Smooth muscle cell of bladder (primary cell): ENCODE measurements at places on chromosomes 4 and X. TPM values are rescaled to one million over a fixed set of nuclear protein-coding genes. Genes with fewer than 3 reads are reported as not detected.

SHISA3 gene
- total RNA-seq: 0.28 and 0.65 TPM in 2 replicates

SOX3 gene
- total RNA-seq: not detected in 2 replicates

ANKRD37 gene
- total RNA-seq: 3.7 and 25.8 TPM in 2 replicates

CT45A3 gene
- total RNA-seq: not detected in 2 replicates

UCHL1 gene
- total RNA-seq: 500 and 612 TPM in 2 replicates

SPANXC gene
- total RNA-seq: not detected in 2 replicates

GLRA2 gene
- total RNA-seq: not detected in 2 replicates

GAGE1 gene
- total RNA-seq: under 0.01 TPM in 1 of 2 replicates, not detected in the other

CTSO gene
- 15.8 and 22.0 TPM in 2 replicates for total RNA-seq

QDPR gene
- 14.4 and 25.7 TPM in 2 replicates for total RNA-seq

TRPC5OS gene
- total RNA-seq: not detected in 2 replicates

SATL1 gene
- total RNA-seq: not detected in 2 replicates

DGKK gene
- not detected in 2 replicates for total RNA-seq

OTUD5 gene
- 28.0 and 28.6 TPM in 2 replicates for total RNA-seq

ABCD1 gene
- total RNA-seq: 7.3 and 11.2 TPM in 2 replicates

FTSJ1 gene
- 33.6 and 35.8 TPM in 2 replicates for total RNA-seq

ATP5ME gene
- 298 and 389 TPM in 2 replicates for total RNA-seq

PIGA gene
- total RNA-seq: 5.0 and 8.5 TPM in 2 replicates
